ENCODE measurements at places on chromosomes 2 and 18. TPM values are rescaled to one million over a fixed set of nuclear protein-coding genes. Genes with fewer than 3 reads are reported as not detected.

SPC25 gene
- total RNA-seq: 0.32 TPM

FAM228A gene
- total RNA-seq: 0.44 TPM

DUSP19 gene
- 1.3 TPM for total RNA-seq

NPPC gene
- not detected for total RNA-seq

DNAJC5G gene
- total RNA-seq: not detected

WDSUB1 gene
- total RNA-seq: 5.5 TPM

SLC30A3 gene
- total RNA-seq: not detected

GAD1 gene
- not detected for total RNA-seq

PARD3B gene
- total RNA-seq: 1.9 TPM

FAM124B gene
- total RNA-seq: 0.35 TPM

PTRHD1 gene
- 14.6 TPM for total RNA-seq

TCF23 gene
- not detected for total RNA-seq

USP34 gene
- total RNA-seq: 187 TPM

CCT4 gene
- 105 TPM for total RNA-seq

LTBP1 gene
- 0.16 TPM for total RNA-seq

TTN gene
- total RNA-seq: 15.7 TPM

D2HGDH gene
- total RNA-seq: 58.3 TPM

SCN9A gene
- total RNA-seq: 0.30 TPM

CNDP2 gene
- 113 TPM for total RNA-seq

ASB18 gene
- not detected for total RNA-seq

KCNK3 gene
- total RNA-seq: not detected

OTOS gene
- total RNA-seq: not detected

ATG9A gene
- total RNA-seq: 57.7 TPM

GRCh38 chr2:196239622-196240587 is 68.5 kb upstream of the STK17B start:
- DNase-seq: peak; percentile 73

DNA sequence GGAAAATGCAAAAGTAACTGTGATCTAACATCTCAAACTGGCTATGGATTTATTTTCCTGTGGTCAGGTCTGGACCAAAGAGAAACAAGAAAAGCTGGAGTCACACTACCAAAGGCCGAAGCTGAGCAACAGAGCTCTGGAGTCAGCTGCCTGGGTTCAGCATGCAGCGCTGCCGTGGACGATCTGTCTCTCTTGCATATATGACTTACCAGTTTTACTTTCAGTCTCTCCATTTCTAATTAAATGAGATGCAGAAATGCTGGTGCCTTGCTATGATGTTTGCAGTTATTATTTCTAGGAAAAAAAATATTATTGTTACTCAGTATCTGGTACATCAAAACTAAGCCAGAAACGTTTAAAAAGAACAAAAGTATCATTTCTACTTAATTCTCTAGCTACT is 813.2 kb downstream of the RNF144A start:
- no peak for DNase-seq

GRCh38 chr18:6917072-6917471 is 187.6 kb downstream of the ARHGAP28 start:
- no peak for DNase-seq

DNA sequence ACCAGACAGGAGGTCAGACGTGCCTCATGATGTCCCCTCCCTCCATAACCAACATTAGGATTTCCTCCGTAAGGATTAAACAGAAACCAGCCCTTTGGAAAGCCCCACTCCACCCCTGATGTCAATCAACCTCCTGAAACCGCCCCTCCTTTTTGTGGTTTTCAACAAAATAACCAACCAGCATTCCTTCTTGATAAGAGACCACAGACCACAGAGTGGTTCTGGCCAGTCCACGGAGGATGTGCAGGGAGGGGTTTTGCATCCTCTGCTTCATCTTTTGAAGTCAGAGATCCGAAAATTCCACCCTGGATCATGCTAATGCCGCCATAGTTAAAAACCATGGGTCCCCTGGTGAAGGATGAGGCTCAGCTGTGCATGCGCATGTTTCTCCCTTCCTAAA is 180.0 kb upstream of the CCDC150 start:
- DNase-seq: no peak

- peak; percentile 10 for DNase-seq
These were observed 148.3 kb downstream of the LAMA3 start for GRCh38 chr18:23837591-23837990.

- DNase-seq: no peak
These were observed 21.8 kb downstream of the NDUFB3 start for GRCh38 chr2:201093573-201093972.

- no peak for DNase-seq
These were observed 375.5 kb upstream of the SPRED2 start for GRCh38 chr2:65807942-65808341.

- DNase-seq: no peak
These were observed 188.4 kb upstream of the TPO start for GRCh38 chr2:1224901-1225300.

GRCh38 chr2:64325477-64325851 is 128.5 kb upstream of the LGALSL start:
- peak; percentile 15 for DNase-seq

DNA sequence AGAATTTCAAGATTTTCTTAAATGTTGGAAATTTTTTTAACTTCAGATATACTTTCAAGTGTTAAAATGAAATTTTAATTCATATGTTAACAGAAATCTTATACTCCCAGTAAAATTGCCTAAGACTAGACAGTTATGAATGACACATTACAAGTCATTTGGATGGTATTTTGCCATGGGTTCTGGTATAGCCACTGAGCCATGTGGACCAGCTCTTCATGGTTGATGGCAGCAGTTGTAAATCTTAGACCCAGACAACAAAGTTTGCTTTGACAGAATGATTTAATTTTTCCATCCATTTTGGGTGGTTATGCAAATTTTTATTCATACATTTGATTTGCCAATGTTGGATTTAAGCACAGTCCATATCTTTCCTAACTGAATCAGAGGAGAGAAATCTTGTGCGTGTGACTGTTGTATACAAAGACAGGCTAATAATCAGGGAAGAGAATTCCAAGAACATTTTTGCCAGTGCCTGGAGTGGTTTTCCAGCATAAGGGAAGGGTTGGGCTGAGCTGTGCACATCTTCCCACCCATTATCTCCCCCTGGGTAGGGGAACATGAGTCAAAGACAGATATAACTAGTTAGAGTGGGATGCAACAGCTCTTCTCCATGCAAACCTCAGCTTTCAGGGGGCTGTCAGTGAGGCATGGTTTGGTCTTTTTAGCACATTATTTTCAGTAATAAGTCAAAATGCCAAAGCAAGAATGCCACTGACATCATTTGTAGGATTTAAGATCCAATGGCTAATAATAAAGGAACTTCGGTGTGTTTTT is 28.1 kb upstream of the INPP4A start:
- no peak for DNase-seq

GRCh38 chr2:88117973-88118372 is 9.9 kb downstream of the FABP1 start:
- DNase-seq: no peak

- no peak for DNase-seq
These were observed 43.8 kb downstream of the CYBRD1 start for GRCh38 chr2:171566057-171566456.

DNA sequence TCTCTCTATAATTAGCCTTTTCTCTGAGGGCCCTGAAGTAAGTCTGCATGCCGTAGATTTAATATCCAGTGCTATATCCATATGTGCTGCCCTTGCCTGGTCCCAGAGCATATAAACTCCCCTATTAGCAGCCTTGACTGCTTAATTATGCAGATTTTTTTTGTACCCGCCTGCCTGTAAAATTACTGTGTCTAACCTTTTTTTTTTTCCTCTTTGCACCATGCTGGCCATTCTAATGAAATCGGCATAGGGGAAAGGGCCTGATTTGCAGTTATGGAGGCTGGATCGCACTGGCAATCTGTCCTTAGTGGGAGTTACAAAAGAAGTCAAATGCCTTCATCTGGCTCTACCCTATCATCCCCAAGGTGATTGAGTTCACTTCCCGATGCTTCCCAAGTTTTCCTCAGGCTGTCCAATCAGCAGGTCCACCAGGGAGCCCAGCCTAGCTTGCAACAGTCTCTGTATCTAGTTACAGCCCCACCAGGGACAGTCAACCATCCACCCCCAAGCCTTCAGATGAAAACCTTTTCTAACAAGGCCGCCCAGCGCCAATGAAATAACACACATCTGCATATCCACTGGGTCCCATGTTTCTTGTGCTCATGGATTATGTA is 239.0 kb downstream of the ZNF521 start:
- no peak for DNase-seq

- DNase-seq: no peak
These were observed 678 bp downstream of the PIAS2 start for GRCh38 chr18:46916551-46917107.

DNA sequence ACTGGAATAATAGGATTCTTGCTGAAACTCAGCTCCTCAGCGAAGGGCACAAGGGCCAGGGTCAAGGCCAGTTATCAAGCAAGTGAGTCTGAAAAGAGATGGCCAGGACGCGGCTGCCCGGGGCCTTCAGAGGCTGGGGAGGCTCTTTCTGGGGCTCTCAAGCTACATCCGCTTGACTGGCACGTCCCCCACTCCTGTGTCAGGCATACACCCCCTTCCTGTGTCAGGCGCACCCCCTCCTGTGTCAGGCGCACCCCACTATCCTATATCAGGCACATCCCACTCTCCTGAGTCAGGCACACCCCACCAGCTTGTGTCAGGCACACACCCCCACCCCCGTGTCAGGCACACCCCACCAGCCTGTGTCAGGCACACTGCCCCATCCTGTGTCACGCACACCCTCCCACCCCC is 91.8 kb downstream of the TPO start:
- no peak for DNase-seq

- no peak for DNase-seq
These were observed 21.9 kb downstream of the FER1L5 start for GRCh38 chr2:96664366-96664925.

GRCh38 chr2:51424418-51424817 is 392.5 kb upstream of the NRXN1 start:
- no peak for DNase-seq

- DNase-seq: no peak
These were observed 857 bp upstream of the NEUROD1 start for GRCh38 chr2:181680937-181681811.

GRCh38 chr2:77434880-77435279 is 87.3 kb downstream of the LRRTM4 start:
- DNase-seq: no peak

All from T-cell (primary cell).